Caki2 (cell line): ENCODE measurements at places on chromosomes 16 and 17.

- DNase-seq = no peak
Measured at GRCh38 chr17:46120537-46120936, 72.7 kb downstream of the KANSL1 start.

DNA sequence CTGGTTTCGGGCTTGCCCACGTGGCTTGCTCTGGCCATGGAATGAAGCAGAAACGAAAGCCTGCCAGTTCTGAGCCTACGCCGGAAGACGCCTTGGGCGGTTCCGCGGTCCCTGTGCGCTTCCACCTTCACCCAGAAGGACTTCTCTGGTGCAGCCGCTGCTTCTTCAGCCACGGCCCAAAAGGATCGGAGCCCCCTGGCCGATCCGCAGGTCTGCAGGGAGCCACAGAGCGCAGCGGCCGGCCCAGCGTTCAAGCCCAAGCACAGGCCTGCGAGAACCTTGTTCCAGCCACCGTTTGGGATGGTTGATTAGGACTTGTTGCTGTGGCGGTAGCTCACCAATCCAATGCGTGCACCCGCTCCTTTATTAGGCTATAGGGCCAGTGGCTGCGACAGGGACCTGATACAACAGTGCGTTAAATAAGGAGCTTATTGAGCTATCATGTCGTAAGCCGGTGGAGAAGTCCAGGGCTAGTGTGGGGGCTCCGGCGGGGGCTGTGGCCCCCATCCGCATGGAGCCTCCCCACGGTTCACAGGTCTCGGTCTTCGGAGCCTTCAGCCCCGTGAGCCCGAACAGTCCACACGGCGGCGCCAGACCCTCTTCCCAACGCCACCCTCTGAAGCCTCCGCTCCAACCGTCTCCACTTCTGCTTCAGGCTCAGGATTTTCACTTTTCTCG, 10.2 kb upstream of the MPP2 start:
- no peak for DNase-seq

DNA sequence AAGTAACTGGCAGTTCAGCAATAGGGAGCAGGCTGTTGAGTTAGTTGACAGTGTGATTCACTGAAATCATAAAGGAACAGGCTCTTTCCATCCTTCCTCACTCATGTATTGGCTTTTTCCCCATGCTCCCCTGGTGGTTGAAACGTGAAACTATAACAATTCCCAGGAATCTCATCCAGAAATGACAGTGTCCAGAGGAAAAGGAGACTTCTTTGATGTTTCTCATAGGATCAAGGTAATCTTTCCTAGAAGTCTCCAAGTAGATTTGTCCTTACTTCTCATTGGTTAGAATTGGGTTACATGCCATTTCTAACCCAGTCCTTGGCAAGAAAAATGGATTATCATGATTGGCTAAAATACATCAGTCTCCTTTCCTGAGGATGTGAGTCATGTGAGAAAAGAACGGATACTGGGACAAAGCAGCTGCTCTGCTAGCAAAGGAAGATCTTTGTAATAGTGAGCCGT, 14.4 kb downstream of the TTC19 start:
- DNase-seq = peak; percentile 55

DNA sequence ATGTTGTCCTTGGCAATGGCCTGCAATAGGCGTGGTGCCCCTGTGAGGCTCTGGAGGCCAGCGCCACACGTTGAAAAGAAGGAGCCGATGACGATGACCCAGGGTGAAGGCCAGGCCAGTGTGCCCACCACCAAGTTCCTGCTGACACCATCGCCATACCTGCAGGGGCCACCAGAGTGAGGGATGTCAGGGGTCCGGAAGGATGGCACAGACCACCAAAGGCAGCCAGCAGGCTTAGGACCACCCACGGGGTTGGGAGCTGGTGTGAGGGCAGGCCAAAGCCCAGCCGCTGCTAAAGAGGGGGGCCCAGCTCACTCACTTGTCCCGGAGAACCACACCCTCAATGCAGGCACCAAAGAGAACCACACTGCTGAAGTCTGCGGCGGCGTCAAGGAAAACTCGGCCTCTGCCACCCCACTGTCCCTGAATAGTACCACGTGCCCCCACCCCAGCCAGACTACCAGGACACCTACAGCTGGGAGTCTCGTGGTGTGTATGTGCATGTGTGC, 6.5 kb upstream of the LCAT start:
- no peak for DNase-seq

DNA sequence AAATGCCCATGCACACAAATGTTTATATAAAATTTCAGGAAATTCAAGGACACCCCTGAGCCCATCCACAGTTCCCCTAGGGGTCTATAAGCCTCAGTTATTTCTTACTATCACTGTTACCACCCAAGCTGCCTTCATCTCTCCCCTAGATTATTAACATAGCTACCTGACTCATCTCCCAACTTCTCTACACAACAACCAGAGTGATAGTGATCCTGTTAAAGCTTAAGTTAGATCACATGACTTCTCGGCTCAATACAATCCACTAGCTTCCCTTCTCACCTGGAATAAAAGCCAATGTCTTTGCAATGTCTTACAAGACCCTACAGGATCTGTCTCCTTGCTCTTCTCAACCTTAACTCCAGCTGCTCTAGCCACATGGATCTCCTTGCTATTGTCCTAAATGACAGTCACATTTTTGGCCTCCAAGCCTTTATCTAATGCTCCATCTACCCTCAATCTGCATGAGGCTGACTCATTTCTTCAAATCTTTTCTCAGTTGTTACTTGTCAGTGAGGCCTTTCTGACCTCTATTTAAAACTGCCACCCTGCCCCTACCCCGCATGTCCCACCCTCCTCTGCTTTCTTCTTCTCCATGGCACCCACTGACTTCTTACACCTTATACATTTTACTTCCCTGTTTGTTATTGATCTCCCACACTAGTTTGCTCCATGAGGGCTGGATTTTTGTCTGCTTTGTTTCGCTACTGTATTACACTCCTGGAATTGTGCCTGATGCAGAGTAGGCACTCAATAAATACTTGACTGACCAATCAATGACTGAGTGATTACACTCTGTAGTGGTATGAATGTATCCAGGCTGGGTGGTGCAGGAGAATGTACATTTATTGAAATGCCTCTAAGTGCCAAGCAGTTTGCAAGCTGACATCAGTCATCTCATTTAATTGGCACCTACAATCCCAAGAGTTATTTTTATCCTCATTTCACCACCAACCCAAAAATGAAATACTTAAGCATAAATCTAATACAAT, 5.2 kb upstream of the LIG3 start:
- DNase-seq = no peak

DNA sequence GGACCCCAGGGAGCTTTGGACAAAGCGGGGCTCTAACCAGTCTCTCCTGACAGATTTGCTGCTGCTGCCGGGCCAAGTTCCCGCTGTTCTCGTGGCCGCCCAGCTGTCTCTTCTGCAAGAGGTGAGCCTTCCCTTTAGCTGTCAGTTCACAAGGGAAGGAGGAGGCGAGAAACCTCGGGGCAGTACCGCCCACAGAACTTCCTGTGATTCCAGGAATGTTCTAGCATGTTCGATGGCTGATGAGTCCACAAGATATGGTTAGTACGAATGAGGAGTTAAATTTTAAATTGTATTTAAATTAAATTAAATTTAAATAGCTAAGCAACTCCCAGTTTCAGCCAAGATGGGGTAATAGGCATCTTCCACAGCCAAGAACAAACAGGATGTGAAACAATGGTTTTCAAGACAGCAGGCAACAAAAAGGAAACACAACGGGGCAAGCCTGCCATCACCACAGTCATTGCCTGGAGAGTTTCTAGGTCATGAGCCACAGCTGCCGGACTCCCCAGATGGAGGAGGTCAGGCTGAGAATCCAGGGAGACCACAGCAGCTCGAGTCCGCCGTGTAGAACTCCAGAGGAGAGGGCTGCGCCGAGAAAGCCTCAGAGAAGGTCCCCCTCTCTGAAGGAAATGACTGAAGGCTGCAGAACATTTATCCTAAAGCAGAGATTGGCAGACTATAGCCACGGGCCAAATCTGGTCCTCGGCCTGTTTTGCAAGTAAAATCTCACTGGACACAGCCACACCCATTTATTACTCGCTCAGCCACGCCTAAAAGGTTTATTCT, 9.5 kb upstream of the TCF25 start:
- DNase-seq = no peak

- DNase-seq = no peak
Measured at GRCh38 chr16:27398894-27399853, 2.8 kb upstream of the IL21R start.

GRCh38 chr16:58009856-58010416, 8.7 kb downstream of the USB1 start:
- no peak for DNase-seq

- DNase-seq = no peak
Measured at GRCh38 chr17:14793237-14793636, 471.9 kb downstream of the PMP22 start.

DNA sequence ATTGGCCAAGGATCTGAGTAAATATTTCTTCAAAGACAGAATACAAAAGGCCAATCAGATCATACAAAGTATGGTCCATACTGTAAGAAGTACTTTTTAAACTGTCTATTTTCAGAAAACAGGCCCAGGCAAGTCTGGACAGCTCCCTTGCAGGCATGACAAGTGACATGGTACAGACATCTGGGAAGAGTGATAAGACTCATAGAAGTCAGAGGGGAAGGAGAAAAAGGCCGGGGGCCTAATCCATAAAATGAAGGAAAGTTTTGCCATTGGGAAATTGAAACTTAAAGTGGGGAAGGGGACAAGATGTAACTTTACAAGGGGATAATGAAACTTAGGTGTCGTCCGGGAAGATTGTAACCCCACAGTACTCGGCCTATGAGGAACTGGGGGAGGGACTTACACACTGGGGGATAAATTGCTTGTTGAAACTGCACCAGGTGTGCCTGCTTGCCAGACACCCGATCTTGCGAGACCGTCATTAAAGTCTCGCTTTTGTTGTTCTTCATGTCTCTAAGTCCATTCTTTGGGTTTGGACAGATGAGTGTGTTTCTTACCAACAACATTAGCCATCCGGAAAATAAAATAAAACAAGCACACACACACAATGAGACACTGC, 684.0 kb downstream of the CDH11 start:
- DNase-seq = no peak

- no peak for DNase-seq
Measured at GRCh38 chr16:10922328-10923145, 19.7 kb downstream of the DEXI start.

GRCh38 chr17:12739500-12739899, 49.8 kb upstream of the ARHGAP44 start:
- DNase-seq = no peak

DNA sequence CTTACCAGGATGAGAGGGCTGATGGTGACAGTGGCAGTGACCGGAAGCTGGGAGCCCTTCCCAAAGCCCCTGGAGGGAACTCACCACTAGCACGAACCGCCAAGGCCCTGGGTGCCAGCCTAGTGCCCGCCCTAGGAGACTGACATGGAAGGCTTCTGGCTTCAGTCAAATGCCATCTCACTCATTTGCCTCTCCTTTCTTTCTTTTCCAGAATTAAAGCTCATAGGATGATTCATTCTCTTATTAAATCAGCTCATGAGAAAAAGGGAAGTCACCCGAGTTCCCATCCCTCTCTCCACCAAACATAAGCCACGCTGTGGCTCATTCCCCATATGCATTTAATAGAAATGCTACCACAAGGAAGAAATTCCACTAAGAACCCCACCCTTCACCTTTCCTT, 12.1 kb downstream of the CUEDC1 start:
- no peak for DNase-seq

DNA sequence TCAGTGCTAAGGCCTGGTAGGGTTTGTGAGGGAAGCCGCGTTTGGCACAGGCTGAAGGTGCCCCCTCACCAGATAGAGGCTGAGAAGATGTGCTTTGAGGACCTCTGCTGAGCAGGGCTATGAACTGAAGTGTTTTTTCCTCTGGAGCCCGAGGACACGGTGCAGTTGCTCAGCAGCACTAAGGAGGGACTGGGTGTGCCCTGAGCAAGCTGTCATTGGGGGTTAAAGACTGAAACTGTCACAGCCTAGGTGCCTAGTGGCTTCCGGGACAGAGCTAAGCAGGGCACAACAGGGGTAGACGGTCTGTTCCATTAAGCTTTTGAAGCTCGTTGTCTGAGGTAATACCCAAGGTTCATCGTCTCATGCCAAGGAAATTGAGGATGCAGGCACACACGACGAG, 24.8 kb upstream of the ASGR2 start:
- DNase-seq = no peak

DNA sequence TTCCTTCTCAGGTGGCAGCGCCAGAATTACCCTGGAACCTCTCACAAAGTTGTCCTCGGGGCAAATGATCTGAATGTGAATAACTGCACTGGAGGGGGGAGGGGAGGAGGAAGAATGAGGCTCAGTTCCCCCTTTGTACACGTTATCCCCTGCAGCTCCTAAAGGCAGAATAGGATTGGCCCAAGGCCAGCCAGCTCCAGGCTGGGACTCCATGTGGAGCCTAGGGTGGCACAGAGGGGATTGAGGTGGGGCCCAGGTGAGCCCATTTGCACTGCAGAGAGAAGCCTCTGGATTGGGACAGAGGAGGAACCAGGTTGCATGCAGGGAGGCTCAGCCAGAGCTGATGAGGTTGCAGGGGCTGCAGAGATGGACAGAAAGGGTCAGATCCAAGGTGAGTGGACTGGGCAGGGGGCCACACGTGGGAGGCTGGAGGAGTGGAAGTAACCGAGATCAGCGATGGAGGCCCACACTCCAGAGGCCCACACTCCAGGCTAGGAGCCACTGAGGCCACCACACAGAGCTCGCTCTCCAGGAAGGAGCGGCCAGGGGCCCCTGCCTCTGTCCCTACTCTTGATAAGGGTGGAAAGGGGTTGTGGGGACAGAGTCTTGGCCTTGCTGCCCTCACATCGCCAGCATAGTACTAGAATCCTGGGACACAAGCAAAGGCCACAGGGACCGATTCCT, 78.6 kb downstream of the RBFOX3 start:
- no peak for DNase-seq

- no peak for DNase-seq
Measured at GRCh38 chr17:20852990-20853370, 189.8 kb downstream of the USP22 start.

GRCh38 chr16:1213796-1214372, 11.2 kb downstream of the TPSG1 start:
- no peak for DNase-seq

DNA sequence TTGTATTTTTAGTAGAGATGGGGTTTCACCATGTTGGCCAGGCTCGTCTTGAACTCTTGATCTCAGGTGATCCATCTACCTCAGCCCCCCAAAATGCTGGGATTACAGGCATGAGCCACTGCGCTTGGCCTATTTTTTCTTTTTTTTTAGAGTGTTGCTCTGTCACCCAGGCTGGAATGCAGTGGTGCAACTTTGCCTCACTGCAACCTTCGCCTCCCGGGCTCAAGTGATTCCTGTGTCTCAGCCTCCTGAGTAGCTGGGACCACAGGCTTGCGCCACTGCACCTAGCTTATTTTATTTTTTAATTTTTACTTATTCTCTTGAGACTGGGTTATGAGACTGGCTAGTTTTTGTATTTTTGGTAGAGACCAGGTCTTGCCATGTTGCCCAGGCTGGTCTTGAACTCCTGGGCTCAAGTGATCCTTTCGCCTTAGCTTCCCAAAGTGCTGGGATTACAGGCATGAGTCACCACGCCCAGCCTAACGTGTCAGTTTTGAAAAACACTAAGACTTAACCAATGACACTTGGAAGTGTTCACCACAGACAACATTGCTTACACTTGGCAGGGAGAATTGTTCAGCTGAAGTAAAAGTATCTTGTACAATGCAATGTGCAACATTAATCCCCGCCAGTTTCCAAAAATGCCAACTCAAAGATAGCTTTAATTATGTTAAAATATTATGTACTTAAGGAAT, 26.9 kb downstream of the ATAD5 start:
- DNase-seq = no peak
